ENCODE measurements at places on chromosomes 13 and 19. TPM values are rescaled to one million over a fixed set of nuclear protein-coding genes. Genes with fewer than 3 reads are reported as not detected.
A peak's percentile ranks its signal among the peaks of the same experiment; 100 is the strongest.

The SSC5D gene
- total RNA-seq: 41.2 TPM

The OR7D2 gene
- total RNA-seq: not detected

The TEX26 gene
- total RNA-seq: not detected

The MYO1F gene
- total RNA-seq: 6.6 TPM

The PIP5K1C gene
- total RNA-seq: 25.4 TPM

The CKM gene
- total RNA-seq: 32.2 TPM

The NR2C2AP gene
- 12.3 TPM for total RNA-seq

The FGF22 gene
- total RNA-seq: not detected

The RNF17 gene
- total RNA-seq: not detected

The TMC4 gene
- 386 TPM for total RNA-seq

The NKPD1 gene
- not detected for total RNA-seq

GRCh38 chr13:38866649-38867048, 124.0 kb downstream of the STOML3 start:
- DNase-seq: no peak

- no peak for DNase-seq
These were observed 111.6 kb downstream of the NHLRC3 start for GRCh38 chr13:39149896-39150295.

- no peak for DNase-seq
These were observed 819.2 kb downstream of the UQCRFS1 start for GRCh38 chr19:28393574-28394336.

DNA sequence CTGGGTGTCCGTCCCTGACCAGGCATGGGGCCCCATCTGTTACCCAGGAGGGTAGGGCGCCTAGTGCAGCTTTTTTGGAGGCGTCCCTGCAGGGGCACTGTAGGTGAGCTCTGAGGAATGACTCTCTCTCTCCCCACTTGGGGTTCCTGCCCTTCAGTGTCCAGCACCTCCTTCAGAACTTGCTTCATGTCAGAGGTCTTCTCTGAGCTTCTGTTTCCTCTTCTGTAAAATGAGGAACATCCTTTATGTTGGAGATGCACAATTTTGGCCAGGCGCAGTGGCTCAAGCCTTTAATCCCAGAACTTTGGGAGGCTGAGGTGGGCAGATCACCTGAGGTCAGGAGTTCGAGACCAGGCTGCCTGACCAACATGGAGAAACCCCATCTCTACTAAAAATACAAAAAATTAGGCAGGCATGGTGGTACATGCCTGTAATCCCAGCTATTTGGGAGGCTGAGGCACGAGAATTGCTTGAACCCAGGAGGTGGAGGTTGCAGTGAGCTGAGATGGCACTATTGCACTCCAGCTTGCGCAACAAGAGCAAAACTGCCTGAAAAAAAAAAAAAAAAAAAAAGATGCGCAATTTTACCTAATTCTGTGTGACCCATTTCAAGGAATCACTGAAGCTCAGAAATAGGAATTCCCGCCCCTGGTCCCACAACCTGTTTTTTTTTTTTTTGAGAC, 15.2 kb upstream of the PIK3R2 start:
- no peak for DNase-seq

GRCh38 chr13:28510066-28510465, 15.1 kb upstream of the FLT1 start:
- no peak for DNase-seq

- no peak for DNase-seq
These were observed 22.8 kb upstream of the EMP3 start for GRCh38 chr19:48302600-48302959.

- no peak for DNase-seq
These were observed 2.5 kb downstream of the ZNF552 start for GRCh38 chr19:57812226-57812625.

- DNase-seq: no peak
These were observed 124.2 kb downstream of the CACNA1A start for GRCh38 chr19:13381827-13382632.

GRCh38 chr13:42396501-42396900, 124.5 kb downstream of the AKAP11 start:
- no peak for DNase-seq

DNA sequence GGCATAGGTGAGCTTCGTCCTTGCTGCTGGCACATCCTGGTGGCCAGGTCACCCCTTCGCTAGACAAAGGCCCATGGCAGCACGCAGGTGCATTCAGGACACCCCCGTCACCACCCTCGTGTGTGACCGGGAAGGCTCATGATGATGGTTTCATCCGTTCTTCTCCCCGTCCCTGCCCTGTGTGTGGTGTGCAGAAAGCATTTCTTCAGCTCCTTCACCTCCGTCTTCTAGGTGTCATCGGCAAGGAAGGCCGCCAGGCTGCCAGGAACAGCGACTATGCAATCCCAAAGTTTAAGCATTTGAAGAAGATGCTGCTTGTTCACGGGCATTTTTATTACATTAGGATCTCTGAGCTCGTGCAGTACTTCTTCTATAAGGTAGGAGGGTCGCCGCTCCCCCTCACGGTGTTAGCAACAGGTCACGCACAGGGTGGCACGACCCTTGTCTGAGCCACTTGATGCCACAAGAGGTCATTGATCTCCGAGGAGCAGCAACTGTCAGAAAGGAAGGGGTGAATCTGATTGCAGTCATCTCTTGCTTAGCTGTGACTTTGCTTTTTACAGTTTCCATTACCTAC, 111.0 kb upstream of the MCF2L start:
- no peak for DNase-seq

DNA sequence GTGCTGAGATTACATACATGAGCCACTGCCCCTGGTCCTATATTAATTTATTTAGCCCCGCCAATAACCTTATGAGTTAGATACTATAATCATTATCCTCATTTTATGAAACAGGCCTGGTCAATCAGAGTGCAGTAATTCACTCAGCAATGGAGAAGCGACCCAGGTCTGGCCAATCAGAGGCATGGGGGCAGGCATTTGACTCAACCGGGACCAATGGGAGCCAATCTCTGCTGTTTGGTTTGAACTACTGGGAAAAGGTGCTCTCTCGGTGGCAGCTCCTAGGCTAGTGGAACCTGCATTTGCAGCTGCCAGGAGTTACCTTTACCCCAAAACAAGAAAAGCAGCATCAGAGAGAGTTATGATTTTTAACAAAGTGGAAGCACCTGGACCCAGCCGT, 6.6 kb downstream of the SIRT2 start:
- no peak for DNase-seq

GRCh38 chr13:90902255-90902654, 445.2 kb upstream of the MIR17HG start:
- no peak for DNase-seq

- peak; percentile 19 for DNase-seq
These were observed 3.1 kb downstream of the CD320 start for GRCh38 chr19:8304841-8305621.

- DNase-seq: no peak
These were observed 6.1 kb downstream of the RANBP3 start for GRCh38 chr19:5971714-5972354.

- DNase-seq: no peak
These were observed 38.2 kb downstream of the TGDS start for GRCh38 chr13:94557684-94558235.

GRCh38 chr13:42125046-42125445, 76.6 kb downstream of the DGKH start:
- no peak for DNase-seq

DNA sequence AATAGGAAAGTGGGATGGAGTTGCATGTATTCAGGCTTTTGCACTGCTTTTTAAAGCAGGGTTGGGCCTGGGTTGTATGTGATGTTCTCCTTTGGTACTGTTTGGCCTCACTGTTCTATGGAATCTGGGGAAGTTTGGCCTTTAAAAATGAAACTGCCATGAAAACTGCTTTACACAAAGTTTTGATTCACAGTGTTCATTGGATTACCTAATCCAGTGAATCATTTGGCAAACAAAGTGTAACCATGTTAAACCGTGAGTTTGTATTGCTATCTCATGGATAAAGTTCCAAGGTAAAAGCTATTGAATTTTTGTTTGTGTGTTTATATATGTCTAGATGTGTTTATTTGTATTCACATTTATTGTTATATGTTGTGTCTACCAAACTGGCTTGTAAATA, 1658.6 kb downstream of the OLFM4 start:
- DNase-seq: no peak

DNA sequence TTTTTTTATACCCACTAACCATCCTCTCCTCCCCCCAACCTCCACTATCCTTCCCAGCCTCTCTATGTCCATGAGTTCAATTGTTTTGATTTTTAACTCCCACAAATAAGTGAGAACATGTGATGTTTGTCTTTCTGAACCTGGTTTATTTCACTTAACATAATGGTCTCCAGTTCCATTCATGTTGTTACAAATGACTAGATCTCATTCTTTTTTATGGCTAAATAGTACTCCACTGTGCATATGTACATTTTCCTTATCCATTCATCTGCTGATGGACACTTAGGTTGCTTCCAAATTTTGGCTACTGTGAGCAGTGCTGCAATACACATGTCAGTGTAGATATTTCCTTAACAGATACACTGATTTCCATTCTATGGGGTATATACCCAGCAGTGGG, 24.9 kb upstream of the ACP7 start:
- no peak for DNase-seq

DNA sequence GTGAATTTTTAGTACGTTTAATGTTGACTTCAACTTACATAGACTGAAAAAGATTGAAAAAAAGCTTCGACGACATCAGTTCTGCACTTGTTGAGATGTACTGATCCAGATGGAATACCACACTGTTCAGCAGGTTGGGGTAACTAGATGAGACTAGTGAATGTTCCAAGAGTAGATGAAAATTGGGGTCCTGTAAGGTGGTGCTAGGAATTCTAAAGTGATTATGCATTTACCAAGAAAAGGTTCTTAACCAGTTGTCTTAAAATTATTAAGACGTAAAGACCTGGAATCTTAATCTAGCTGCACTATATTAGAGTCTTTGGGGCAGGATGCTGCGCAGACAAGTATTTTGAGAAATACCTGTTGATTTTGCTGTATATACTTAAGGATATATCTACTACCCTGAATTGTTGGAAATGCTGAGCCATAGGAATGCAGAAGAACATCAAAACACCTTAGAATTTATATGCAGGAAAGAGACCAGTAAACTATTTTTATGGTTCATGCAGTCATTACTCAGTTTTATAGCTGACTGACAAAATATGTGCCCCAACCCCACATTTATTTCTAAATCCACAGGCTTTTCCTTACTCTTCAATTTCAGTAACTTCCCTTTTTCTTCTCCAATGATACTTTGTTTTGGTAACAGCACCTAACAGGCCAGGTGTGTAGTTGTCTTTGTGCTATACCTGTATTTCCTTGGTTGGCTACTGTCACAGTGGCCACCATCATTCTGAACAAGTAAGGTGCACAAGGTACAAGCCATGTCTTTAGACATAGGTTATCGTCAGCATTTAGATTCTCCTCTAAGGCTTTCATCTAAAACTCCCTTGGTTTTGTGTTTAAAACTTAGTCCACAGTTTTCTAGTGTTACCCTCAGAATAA, 8.6 kb downstream of the MIR17HG start:
- DNase-seq: no peak

DNA sequence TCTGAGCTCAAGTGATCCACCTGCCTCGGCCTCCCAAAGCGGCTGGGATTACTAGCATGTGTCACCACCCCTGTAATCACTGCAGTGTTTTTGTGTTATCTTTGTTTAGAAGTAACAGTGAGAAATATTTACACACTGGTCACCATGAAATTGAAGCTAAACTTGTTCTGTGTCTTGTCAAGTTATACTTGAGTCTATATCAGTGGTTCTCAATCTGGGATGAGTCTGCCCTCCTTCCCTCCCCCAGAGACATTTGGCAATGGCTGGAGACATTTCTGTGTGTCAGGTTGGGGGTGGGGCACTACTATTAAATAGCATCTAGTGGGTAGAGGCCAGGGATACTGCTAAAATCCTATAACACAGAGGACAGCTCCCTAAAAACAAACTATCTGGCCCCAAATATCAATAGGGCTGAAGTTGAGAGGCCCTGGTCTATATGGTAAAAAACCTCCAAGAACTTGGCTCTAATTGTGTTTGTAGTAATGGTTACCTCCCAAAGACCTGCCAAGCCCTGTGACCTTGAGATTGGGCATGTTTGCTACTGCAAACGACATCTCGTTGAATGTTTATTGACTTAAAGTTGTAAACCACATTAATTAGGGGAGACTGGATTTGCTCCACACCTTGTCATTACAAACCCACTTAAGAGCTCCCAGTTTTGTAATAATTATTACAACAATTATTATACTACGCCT, 6.9 kb downstream of the CTU1 start:
- DNase-seq: no peak

Data from transverse colon (tissue), 4 donors.